ENCODE measurements at places on chromosomes 4 and X. TPM values are rescaled to one million over a fixed set of nuclear protein-coding genes. Genes with fewer than 3 reads are reported as not detected.

DNA sequence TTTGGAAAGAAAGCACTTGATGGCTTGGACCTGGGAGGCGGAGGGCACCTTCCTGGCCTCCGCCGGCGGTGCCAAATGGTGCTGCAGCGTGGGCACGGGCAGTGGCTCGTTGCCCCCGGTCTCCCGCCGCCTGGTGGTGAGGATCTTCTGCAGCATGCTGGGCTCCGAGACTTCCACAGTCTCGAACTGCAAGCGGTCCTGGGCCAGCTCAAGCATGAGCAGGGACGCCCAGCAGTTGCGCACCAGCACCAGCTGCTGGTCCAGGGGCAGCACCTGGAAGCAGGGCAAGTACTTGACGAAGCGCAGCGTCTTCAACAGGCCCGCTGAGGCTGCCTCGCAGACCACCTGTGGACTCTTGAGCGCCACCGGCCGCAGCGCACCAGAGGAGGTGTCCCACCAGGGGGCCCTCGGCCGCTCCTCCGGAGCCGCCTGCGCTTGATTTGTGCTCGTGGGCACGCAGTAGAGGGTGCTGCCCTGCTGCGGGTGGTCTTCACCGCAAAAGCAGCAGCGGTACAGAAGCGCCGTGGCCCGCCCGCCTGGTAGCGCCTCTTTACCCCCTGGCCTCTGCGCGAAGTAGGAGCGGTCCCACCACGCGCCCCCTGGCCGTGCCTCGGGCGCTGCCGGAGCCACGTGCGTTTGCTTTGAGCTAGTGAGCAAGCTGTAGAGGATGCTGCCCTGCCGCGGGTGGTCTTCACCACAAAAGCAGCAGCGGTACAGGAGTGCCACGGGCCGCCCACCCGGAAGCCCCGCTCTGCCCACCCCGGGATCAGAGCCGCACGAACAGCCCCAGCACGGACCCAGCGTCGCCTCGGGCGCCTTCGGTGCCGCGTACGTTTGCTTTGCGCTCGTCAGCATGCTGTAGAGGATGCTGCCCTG is 689 bp downstream of the NR0B1 start:
- no peak for DNase-seq
- no peak overlapping the region for H3K4me3 ChIP-seq
- H3K36me3 ChIP-seq: no peaks in the 10 kb centered on the region
- no peaks in the 10 kb centered on the region for H3K27me3 ChIP-seq
- no peak overlapping the region for H3K27ac ChIP-seq
- H3K4me1 ChIP-seq: no peaks in the 10 kb centered on the region

- no peaks in the 10 kb centered on the region for H3K36me3 ChIP-seq
- DNase-seq: no peak
- H3K4me3 ChIP-seq: no peak overlapping the region
- H3K4me1 ChIP-seq: no peaks in the 10 kb centered on the region
- H3K27ac ChIP-seq: no peak overlapping the region
- H3K27me3 ChIP-seq: no peaks in the 10 kb centered on the region
These were observed 61.0 kb upstream of the SMIM10 start for GRCh38 chrX:134929808-134930207.

DNA sequence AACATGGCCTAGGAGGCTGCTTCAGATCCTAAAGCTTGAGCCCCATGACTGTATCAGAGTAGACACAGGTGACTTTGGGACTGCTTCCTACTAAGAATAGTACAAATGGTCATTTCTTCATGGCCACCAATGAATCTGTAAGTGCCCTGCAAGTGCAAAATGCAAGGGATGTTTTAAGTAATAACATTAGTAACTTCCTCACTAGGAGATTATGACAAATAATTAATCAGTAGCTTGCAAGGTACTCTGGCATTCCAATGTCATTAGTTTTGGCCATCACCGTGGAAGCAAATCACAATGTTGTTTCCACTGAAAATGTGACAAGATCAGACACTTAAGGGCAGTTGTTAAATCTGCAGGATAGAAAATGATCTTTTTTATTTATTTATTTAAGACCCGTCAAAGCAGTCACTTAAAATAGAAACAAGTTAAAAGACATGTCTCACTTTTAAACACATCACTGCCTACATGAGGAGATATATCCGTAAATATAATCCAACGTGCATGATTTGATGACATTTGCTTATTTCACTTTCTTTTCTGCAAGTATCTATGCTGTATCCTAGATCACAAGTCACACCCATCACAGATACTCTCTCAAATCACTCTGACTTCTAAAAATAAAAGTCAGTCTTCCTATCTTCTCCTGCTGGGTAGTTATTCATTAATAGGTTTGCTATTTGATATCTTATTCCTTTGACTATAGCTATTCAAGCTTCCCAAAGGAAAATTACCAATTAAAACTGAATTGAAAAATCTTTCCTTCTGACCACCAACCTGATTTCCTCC is 400.6 kb downstream of the IL15 start:
- no peaks in the 10 kb centered on the region for H3K4me1 ChIP-seq
- no peaks in the 10 kb centered on the region for H3K27me3 ChIP-seq
- H3K36me3 ChIP-seq: no peaks in the 10 kb centered on the region
- DNase-seq: no peak
- no peak overlapping the region for H3K27ac ChIP-seq

GRCh38 chr4:112201915-112202505 is 29.6 kb upstream of the AP1AR start:
- H3K4me1 ChIP-seq: no peaks in the 10 kb centered on the region
- H3K4me3 ChIP-seq: no peak overlapping the region
- H3K27me3 ChIP-seq: no peaks in the 10 kb centered on the region
- no peaks in the 10 kb centered on the region for H3K36me3 ChIP-seq
- H3K27ac ChIP-seq: no peak overlapping the region

GRCh38 chr4:96390404-96390803 is 550.5 kb downstream of the PDHA2 start:
- no peak for DNase-seq
- no peaks in the 10 kb centered on the region for H3K36me3 ChIP-seq
- H3K27ac ChIP-seq: no peak overlapping the region
- H3K4me3 ChIP-seq: no peak overlapping the region
- H3K4me1 ChIP-seq: no peaks in the 10 kb centered on the region

GRCh38 chrX:45050558-45050957 is 150.1 kb downstream of the DIPK2B start:
- no peaks in the 10 kb centered on the region for H3K27me3 ChIP-seq
- peaks cover 10% of the 10 kb centered on the region for H3K36me3 ChIP-seq

DNA sequence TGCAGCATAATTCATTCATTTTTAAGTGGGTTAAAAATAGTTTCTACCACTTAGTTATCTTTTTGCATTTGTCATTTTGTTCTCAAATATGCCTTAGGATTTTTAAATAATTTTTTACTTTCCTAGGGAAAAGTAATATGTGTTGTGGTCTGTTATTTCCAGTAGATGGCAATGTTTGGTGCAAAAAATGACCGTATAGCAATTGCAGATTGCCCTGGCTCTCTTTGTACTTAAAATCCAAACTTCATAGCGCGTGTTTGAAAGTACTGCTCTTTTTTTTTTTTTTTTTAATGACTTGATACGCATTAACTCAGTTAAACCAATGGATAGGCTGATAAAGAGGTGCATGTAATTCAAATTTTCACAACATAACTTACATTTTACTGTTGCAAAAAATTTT is 74.4 kb upstream of the RBMX start:
- H3K36me3 ChIP-seq: no peaks in the 10 kb centered on the region
- H3K4me3 ChIP-seq: no peak overlapping the region
- H3K27me3 ChIP-seq: no peaks in the 10 kb centered on the region
- no peaks in the 10 kb centered on the region for H3K4me1 ChIP-seq
- no peak overlapping the region for H3K27ac ChIP-seq

DNA sequence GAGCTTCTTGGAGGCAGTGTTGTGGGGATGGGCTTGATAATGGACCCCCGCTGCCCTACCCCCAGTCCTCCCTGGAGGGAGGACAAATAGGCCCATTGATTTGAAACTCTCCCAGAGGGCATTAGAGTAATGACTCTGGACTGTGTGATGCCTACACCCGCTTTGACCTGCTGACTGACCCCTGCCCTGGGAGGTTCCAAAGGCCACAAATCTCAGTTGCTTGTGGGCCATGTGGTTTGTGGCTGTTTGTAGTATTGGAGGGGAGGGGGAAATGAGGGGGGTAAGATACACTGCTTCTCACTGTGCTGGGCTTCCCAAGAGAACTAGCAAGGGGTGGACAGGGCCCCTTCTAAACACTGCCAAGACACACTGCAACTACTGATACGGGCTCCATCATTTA is 27.6 kb upstream of the BCORL1 start:
- no peak for DNase-seq
- no peaks in the 10 kb centered on the region for H3K36me3 ChIP-seq
- H3K27ac ChIP-seq: no peak overlapping the region
- no peaks in the 10 kb centered on the region for H3K27me3 ChIP-seq
- H3K4me1 ChIP-seq: peaks cover 8% of the 10 kb centered on the region

- H3K4me1 ChIP-seq: no peaks in the 10 kb centered on the region
- no peak overlapping the region for H3K27ac ChIP-seq
- no peak overlapping the region for H3K4me3 ChIP-seq
- no peaks in the 10 kb centered on the region for H3K27me3 ChIP-seq
- DNase-seq: no peak
- no peaks in the 10 kb centered on the region for H3K36me3 ChIP-seq
These were observed 356.4 kb downstream of the KLHL4 start for GRCh38 chrX:87874043-87874442.

MAN2B2 gene
- 37.0 TPM for total RNA-seq

NUDT10 gene
- 0.36 TPM for total RNA-seq

Measured in B cell (primary cell).